ENCODE measurements at places on chromosomes 7 and 10. TPM values are rescaled to one million over a fixed set of nuclear protein-coding genes. Genes with fewer than 3 reads are reported as not detected.

GRCh38 chr10:68046642-68047041 lies 28.4 kb downstream of the HERC4 start:
- no peak overlapping the region for H3K4me3 ChIP-seq
- DNase-seq, result no peak
- H3K27me3 ChIP-seq, result no peaks in the 10 kb centered on the region
- H3K27ac ChIP-seq, result no peak overlapping the region

DNA sequence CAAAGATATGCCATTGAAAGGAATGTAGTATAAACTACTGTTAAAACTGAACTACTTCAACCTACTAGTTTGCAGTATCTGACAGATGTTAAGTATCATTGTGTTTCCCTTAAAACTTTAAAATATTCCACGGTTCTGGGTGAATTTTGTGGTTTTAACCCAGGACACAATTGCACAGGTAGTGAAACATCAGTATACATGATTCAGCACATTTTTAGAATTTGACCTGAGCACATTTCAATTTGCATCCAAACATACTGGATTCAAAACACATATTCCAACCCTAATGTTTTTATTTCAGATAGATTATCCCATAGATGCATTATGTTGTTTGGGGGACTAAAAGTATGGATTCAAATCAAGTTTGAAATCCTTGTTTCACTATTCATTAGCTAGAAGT lies 129.9 kb upstream of the ZNF804B start:
- H3K36me3 ChIP-seq, result no peaks in the 10 kb centered on the region
- H3K27me3 ChIP-seq, result no peaks in the 10 kb centered on the region
- H3K4me1 ChIP-seq, result no peaks in the 10 kb centered on the region
- no peak for DNase-seq
- no peak overlapping the region for H3K4me3 ChIP-seq
- no peak overlapping the region for H3K27ac ChIP-seq

The IQUB gene
- 1.1 TPM for total RNA-seq

DNA sequence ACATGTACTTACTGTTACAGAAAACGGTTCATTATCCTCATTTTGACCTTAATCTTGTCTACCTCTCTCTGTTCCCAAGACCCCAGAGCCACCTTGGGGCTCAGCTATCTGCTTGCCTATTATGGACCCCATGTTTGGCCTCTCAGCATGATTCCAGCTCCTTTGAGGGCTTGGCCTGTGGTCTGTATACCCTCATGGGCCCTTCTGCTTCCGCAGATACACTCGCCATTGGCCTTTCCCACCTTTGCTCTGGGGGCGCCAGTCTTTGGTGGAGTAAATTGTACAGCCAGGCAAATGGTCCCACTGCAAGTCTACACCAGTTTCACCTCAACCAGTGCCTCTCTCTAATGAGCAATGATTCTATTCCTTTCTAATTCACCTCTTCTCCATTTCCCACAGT lies 109.2 kb upstream of the ZNF746 start:
- no peaks in the 10 kb centered on the region for H3K27me3 ChIP-seq
- peaks cover 93% of the 10 kb centered on the region for H3K36me3 ChIP-seq
- no peak for DNase-seq
- no peak overlapping the region for H3K4me3 ChIP-seq

The SKIDA1 gene
- total RNA-seq, result 1.0 TPM

- H3K27ac ChIP-seq, result no peak overlapping the region
- no peak overlapping the region for H3K4me3 ChIP-seq
- DNase-seq, result peak; percentile 22
- H3K36me3 ChIP-seq, result no peaks in the 10 kb centered on the region
These were observed 51.5 kb downstream of the RSU1 start for GRCh38 chr10:16765509-16766375.

The KEL gene
- 28.7 TPM for total RNA-seq

- no peak for DNase-seq
- H3K4me3 ChIP-seq, result no peak overlapping the region
- H3K27ac ChIP-seq, result no peak overlapping the region
- H3K4me1 ChIP-seq, result no peaks in the 10 kb centered on the region
- no peaks in the 10 kb centered on the region for H3K36me3 ChIP-seq
These were observed 35.2 kb upstream of the OR9A4 start for GRCh38 chr7:141880960-141881359.

The FAM20C gene
- total RNA-seq, result 0.09 TPM

Measured in K562 (cell line).